ENCODE measurements at places on chromosomes 6 and 20. TPM values are rescaled to one million over a fixed set of nuclear protein-coding genes. Genes with fewer than 3 reads are reported as not detected.

GRCh38 chr20:64164123-64164836 is at the start of gene MYT1:
TSS of gene MYT1 (plus strand) at chr20:64164452. CDS start at chr20:64198862, 34,410 bp downstream.
- DNase-seq: no peak

The MRAP2 gene
- 2.3 TPM for polyA plus RNA-seq

The OXT gene
- 0.85 TPM for polyA plus RNA-seq

The PTPRT gene
- polyA plus RNA-seq: 0.43 TPM

DNA sequence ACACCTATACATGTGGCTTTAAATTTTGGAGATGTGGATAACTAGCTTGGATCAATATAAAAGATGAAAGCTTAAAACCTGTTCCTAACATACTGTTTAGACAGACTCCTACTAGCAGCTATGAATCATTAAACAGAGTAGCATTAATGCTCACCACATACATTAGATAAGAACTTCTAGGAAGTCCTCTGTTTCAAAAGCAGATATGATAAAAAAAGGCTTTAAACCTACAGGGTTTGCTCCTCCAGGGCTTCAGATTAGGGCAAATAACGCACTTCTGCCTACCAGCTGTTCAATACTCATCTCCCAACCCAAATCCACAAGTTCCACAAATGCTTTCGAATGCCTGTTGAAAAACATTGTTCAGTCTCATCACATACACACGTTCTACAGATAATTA is 1.5 kb downstream of the REPS1 start:
- DNase-seq: no peak

- DNase-seq: no peak
Measured at GRCh38 chr6:84768442-84769174, 4.2 kb upstream of the TBX18 start.

The SYNDIG1 gene
- polyA plus RNA-seq: 9.8 TPM

GRCh38 chr6:166955121-166955864 is 1.1 kb downstream of the RNASET2 start:
- DNase-seq: no peak

DNA sequence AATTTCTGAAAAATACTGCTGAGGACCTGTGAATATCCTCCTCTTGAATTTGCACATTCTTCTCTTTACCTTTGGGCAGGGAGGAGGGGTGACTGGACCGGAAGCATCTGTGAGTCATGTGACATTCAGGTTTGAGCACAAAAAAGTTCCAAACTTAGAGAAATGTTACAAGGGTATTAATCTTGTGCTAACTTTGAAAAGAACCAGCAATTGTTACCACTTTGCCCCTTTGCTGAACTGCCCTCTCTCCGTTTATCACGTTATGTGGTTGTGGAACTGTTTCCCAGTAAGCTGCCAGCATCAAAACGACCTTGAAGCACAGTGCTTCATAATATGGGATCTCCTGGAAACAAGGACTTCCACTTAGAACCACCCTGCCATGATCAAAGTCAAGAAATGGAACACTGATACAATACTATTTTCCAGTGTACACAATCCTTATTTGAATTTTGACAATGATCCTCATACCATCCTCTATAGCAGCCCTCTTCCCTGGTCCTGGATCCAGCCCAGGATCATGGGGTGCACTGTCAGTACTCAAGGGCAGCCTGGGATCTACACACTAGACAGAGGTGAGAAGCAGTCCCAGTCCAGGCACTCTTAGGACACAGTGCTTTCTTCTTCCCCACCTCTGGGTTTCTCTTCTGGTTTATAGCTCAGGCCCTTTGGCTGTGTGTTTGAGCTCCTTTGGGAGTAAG is 2.3 kb upstream of the TUBB1 start:
- DNase-seq: no peak

DNA sequence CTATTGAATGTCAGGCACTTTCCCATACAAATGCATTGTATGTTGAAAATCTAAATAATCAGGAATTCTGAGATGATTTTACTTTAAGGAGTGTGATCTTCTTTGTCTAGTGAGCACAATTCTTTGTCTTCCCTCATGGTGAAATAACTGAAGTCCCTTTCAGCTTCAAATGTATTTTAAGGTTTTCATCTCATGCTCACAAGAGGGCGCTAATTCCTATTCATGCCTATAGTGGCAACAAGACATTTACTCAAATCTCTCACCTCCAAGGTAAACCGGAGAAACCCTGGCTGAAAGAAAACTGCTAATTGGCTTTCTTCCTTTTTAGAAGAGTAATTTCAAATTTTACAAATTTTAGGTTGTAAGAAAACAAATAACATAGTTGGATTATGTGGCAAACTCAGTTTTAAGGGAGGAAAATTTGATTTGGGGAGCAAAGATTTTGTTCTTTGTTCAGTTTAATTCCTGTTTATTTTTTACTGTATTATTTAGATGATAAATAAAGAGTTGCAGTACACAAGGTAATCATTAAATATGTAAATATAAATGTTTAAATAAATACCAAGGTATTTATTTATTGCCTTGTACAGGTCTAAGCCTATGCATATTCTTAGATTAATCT is 69.1 kb downstream of the SLC35F1 start:
- peak; percentile 26 for DNase-seq
